Hepatic stellate cell (primary cell): ENCODE measurements at places on chromosomes 12 and 14.

GRCh38 chr12:105801351-105801750 lies 337.4 kb downstream of the NUAK1 start:
- DNase-seq: no peak

DNA sequence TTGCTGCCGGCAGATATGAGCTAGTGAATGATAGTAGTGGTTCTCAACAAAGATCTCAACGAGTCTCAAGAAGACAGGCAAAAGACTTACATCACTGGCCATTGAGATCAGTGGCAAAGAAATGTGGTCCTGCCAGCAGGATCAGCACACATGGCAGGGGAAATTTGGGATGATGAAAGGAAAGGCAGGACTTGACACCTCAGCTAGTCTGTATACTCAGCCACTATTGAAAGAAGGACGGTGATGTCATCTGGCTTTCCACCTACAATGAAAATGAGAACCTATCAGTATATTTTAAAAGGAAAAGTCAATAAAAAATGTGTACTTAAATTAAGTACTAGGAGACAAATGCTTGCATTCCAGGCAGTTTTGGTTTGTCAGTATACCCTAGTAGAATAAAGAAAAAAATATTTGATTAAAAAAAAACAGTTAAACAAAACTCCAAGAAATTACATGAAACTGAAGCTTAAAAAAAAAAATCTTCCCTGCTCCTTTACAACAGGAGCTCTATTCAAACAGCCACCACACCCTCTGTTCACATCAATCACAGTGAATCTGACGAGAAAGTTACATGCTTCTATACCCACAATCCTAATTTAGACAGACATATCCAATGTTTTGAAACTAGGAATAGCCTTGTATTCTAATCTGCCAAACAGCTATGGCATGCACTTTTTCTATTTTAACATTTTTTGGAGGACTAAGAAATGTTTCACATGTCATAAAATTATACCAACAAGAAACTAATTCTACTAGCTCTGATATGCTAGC lies 34.9 kb downstream of the RAD9B start:
- no peak for DNase-seq

DNA sequence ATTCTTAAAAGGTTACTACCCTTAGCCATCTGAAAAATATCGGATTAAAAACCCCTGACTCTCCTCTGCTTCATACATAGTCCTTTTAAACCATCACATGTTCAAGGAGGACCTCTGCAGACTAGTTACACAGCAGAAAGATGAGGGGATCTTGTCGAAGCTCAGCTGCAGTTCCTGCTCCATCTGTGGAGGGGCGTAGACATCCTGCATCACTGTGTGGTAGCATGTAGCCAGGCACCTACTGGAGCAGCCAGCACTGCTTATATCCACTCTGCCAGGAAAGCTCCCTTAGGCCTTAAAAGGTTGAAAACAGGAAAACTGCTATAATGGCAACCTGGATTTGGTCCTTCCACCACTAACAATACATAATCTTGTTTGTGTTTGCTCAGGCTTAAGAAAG lies 57.6 kb upstream of the STRN3 start:
- no peak for DNase-seq

GRCh38 chr14:93956514-93957332 lies 19.6 kb downstream of the ASB2 start:
- peak; percentile 70 for DNase-seq

DNA sequence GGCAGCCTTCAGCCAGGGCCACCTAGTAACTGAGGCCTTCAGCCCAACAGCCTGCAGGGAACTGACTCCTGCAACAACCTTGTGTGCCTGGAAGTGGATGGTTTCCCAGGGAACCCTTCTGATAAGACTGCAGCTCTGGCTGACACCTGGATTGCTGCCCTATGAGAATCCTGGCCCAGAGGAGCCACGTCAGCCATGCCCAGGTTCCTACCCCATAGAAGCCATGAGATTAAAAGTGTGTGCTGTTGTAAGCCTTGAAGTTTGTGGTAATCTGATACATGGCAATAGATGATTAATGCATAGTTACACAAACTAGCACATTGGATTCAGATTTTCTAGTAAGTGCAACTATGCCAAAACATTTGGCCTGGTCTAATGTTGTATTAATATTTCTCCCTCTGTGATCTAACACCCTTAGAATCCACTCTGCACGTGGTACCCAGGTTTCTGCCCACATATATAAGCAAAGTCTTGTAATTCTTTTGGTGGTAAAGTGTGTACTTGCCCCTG lies 64.8 kb upstream of the BEGAIN start:
- DNase-seq: no peak

DNA sequence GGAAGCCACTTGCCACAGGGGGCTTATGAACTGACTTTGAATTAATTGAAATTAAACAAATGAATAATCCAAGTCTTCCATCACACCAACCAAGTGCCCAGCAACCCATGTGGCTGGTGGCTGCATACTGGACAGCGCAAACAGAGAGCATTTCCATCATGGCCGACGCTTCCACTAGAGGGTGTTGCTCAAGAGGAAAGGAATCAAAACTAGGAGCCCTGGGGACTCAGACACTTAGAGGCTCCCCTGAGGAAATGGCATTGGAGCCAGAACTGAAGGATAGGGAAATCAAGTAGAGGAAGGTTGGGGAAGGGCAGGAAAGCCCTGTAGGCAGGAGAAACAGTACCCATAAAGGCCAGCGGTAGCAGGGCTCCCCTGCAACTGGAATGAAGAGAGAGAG lies 50.6 kb upstream of the NUAK1 start:
- DNase-seq: no peak

- no peak for DNase-seq
These were observed 15.9 kb downstream of the UBE2N start for GRCh38 chr12:93425736-93426411.

DNA sequence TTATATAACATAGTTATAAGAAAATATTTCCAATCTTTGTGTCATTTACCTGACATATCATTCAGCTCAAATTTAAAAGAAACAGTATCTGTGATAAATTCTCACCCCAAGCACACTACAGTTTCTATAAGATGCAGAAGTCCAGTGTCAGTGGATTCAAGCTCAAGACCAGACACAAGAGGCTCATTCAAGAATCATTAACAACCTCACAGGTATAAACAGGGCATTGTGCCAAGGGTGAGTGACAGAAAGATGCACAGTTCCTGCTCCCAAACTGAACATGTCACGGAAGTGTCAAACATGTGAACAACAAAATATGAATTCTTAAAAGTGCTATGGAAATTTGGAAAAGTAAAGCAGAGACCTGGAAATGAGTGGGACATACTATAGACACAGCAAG lies 12.8 kb downstream of the ATP2B1 start:
- DNase-seq: no peak

- DNase-seq: no peak
These were observed 74.7 kb downstream of the FBXL14 start for GRCh38 chr12:1519642-1520041.

DNA sequence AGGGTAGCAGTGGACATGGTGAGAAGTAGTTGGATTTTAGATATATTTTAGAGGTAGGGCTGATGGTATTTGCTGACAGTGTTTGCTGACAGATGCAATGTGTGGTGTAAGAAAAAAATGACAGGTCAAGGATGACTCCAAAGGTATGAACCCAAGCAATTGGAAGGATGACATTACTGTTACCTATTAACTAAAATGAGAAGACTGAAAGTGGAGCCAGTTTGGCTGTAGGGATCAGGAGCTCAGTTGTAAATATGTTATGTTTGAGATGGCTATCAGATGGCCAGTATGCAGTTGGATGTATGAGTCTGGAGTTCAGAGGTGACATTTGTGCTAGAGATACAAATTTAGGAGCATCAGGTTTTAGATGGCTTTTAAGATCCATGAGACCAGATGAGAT lies 17.4 kb upstream of the SERPINA6 start:
- no peak for DNase-seq

DNA sequence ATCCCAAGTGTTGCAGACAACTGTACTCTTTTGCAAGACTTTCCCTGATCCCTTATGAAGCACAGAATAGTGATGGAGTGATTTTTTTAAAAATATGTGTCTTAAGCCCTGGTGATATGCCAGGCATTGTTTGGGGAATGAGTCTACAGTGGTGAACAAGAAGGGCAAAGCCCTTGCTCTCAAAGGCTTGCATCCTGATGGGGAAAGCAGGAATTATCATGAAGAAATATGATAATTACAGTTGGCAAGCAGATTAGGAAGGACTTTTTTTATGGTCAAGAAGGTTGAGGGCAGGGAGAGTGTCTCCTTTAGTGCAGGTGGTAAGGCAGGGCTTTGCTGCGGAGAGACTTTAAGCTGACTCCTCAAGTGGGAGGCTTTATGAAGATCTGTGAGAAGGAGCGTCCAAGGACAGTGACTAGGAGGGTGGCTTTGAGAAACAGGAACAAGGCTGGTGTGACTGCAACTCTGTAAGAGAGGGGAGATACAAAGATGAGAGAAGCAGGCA lies 100.2 kb downstream of the SYNE2 start:
- DNase-seq: no peak

DNA sequence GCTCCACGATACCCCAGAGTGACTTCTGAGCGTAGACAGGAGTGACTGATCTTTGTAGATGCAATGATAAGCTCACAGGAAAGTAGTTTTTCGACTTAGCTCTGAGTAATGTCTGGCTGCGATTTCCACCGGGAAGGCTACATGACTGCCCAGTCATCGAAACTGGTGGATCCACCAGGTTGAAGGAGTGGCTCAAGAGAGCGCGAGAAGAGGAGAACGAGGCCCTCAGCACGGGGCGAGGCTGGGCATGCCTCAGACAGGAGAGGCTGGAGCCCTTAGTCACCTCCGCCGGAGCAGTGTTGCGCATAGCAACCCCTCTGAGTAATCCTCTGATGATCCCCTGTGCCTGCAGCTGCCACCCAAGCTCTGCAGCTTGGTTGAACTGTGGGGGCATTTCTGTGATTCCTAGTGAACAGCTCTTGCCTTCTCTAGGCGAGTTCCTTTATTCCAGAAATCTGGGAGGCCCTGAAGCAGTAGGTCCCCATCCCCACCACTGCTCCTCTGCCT lies 25.6 kb downstream of the ELK3 start:
- DNase-seq: peak; percentile 97

- peak; percentile 63 for DNase-seq
These were observed 155.4 kb downstream of the TMX1 start for GRCh38 chr14:51395361-51395849.

DNA sequence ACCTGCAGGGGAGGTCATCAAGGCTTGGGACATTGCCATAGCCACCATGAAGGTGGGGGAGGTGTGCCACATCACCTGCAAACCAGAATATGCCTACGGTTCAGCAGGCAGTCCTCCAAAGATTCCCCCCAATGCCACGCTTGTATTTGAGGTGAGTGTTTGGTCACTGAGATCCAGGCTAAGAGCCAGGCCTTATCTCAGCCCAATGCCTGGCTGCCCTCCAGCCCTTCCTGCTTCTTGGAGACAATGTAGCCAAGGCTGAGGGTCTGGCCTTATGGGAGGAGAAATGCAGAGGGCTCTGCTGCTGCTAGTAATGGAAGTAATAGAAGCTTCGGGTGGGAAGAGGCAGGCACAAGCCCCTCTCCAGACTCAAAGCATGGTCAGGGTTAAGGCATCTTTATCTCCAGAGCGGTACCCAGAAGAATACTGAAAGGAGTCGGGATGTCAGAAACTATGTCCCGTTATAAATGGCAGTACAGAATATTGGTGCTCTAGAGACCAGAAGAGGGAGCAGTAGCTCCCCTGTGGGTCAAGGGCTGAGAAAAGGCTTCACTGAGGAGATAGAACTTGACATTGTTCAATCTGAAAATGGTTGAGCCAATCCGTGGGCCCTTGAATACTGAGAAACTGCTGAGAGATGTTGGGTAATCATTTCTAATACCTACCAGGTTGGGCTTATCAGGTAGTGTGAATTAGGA lies 3.1 kb downstream of the FKBP4 start:
- peak; percentile 29 for DNase-seq

DNA sequence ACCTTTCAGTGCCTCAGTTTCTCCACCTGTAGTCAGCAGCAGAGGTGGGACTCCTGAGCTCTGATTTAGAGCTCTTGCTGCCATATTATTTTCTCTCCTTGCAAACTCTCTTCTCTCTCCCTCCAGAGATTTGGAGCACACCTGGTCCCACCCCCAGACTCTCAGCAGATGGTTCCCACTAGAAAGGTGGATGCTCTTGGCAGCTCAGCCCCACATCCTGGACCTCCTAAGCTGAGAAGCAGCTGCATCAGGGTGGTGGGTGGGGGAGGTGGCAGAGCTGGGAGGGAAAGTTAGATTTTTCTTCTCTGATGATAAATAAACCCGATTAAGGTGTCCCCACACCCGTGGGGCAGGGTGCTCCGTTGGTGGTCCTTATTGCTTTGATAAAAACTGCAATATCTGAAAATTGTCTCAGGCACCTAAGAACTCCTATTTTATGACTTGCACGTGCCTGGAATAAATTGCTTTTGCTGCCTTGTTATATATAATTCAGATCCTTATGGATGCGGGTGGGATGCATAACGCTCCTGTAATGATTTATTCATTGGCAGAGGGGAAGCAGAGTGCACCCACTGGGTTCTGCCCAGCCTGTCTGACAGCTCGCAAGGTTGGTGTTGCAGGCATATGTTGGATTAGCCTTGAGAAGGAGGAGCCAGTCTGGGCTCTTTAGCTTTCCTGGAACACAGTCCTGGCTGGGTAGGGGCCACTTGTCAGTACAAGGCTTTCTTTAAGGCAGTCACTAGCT lies 214.2 kb downstream of the SUDS3 start:
- no peak for DNase-seq

DNA sequence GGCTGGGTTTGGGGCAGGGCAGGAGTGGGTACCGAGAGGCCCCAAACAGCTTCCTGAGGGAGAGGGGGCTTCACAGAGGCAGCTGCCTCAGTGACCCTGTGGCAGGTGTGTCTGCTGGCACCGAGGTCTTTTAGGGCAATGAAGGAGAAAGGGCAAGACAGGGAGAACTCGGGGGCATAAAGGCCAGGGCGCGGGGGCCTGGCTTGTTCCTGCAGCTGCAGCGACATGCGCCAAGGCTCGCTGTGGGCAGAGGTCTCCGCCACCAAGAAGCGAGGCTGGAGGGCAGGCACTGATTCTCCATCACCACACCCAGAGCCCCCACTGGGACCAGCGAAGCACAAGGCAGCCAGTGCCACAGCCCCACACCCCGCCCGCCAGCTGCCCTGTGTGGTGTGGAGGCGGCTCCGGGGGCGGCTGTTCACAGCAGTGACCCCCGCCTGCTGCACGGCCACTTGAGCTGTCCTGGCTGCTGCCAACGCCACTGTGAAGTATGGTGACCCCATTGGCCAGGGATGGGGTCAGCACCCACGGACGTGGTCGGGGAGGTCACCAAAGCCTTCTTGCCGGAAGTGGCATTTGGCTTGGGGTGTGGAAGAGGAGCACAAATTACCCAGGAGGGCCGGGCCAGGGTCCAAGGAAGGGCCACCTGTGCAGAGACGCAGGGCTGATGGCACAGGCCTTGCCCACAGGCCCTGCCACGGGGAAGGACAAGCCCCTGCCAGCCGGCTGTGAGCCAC lies 16.4 kb downstream of the BAG5 start:
- no peak for DNase-seq

DNA sequence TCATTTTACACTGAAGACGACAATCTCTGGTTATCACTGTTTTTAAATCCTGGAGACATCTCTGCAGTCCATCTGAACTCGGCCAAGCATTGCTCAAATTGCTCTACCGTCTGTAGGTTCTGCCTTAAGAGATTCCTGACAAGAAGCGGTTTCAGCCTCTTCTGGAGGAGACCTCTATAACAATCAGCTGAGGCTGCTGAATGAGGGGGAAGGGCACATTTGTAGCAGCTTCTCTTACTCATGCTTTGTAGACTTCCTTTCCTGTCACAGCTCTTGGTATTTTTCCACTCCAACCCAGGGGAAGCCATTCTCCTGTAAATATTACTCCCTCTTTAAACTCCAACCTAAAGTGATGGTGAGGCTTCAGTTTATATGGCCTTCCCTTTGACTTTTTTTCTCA lies 3.0 kb downstream of the ARG2 start:
- DNase-seq: peak; percentile 81
